ENCODE measurements at places on chromosomes 16 and 17. TPM values are rescaled to one million over a fixed set of nuclear protein-coding genes. Genes with fewer than 3 reads are reported as not detected.

EFCAB5 gene
- total RNA-seq: under 0.01 TPM

CLEC19A gene
- not detected for total RNA-seq

IL21R gene
- under 0.01 TPM for total RNA-seq

FGF11 gene
- total RNA-seq: 0.20 TPM

PPY gene
- not detected for total RNA-seq

ALOX12B gene
- total RNA-seq: not detected

CSH2 gene
- not detected for total RNA-seq

- DNase-seq: no peak
Measured at GRCh38 chr17:29102741-29103181, 59.8 kb downstream of the PIPOX start.

DNA sequence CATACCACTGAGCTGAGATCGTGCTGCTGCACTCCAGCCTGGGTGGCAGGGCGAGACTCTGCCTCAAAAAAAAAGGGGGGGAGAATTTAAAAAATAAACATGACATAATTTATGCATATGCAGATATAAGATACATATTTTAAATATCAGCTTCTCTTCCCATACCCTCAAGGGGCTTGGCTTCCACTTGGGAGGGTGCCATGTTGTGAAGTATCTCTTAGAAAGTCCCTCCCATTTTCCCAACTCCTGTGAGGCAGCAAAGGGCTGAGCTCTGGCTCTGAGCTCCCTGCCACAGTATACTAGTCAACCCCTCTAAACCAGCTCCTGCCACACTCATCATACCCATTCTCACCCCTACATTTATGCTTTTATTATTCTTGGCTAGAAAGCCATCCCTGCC is 39.4 kb downstream of the MYH11 start:
- no peak for DNase-seq

DNA sequence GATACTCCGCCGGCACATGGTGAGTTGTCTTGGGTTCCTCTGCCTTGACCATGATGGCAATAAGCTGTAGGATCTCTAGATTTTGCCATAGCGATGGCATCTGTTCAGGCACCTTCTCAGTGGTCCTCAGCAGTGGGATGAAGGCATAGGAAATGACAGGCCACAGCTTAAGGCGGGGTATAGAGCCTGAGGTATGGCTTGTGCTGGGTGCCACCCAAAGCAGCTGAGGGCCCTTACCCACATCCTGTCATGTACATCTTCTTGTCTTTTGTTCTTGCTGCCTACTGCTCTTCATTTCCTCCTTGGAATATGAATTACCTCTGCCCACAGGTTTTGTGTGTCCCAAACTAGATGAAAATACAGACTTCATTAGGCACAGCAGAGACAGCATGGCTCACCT is 29.5 kb downstream of the KAT7 start:
- DNase-seq: no peak

DNA sequence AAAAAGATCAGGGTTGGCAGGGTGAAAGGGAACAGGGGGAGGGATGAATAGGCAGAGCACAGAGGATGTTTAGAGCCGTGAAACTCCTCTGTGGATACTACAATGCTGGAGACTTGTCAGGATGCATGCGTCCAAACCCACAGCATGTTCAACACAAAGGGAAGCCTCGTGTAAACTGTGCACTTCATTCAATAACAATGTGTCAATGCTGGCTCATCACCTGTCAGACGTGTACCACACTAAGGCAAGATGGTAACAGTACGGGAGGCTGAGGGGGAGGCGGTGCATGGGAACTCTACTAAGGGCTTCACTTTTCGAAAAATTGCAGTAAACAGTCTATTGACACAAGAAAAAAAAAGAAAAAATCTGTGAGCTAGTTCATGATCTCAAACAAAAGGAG is 63.7 kb downstream of the C16orf95 start:
- DNase-seq: no peak

DNA sequence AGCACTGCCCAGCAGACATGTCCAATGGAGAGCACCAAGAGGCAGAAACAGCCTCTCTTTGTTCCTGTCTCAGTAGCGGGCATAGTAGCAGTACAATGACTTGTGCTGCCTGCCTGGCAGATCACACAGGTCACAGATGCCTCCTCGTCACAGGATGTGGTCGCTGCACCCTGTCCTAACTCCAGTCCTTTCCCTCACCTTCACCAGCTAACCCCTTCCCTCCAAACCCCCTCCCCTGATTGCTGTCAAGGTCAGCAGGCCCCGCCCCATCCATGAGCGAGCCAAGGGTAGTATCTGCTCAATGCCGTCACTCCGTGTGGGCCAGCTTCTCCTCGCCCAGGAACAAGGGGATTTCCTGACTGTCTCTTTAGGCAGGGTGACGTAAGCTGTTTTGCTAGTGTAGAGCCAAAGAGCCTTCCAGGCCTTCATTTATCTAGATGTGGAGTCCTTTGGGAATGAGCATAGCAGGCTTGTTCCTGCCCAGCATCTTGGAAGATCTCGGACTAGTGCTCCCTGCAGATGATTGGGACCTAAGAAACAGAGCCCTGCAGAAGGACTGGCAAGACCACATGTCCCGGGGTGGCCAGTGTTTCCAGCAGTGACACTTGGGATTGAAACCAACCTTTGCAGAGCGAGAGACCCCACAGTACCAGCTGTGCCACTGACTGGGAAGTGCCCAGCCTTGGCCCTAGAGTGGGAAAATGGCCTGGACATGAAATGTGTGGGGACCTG is 75.9 kb upstream of the TNRC6C start:
- DNase-seq: no peak

DNA sequence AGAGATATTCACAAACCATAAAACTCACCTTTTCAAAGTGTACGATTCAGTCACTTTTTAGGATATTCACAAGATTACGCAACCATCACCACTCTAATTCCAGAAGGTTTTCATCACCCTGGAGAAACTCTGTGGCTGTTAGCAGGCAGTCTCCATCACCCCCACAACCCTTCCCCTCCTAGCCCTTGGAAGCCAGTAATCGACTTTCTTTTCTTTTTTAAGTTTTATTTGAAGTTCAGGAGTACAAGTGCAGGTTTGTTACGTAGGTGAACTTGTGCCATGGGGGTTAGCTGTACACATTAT is 363.5 kb downstream of the CPPED1 start:
- no peak for DNase-seq

GRCh38 chr17:45290269-45290765 is 26.5 kb downstream of the MAP3K14 start:
- no peak for DNase-seq

- DNase-seq: no peak
Measured at GRCh38 chr16:90072442-90073105, 4.6 kb downstream of the PRDM7 start.

- no peak for DNase-seq
Measured at GRCh38 chr17:6488008-6488539, 43.8 kb downstream of the PIMREG start.

GRCh38 chr16:4266372-4266771 is 6.5 kb downstream of the TFAP4 start:
- DNase-seq: peak; percentile 26

DNA sequence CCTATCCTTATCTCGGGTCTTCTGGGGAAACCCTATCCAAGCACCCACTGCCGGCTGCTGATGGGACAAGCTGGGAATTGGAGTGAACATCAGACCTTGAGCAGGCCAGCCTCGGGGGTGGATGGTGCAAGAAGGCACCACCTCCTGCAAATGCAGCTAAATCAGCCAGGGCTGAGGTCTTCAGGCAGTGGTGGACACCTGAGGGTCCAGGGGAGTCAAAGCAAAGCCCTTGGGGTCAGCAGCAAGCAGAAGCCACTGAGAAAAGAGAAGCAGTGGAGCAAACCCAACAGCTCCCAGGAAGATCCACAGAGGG is 55.4 kb upstream of the ENPP7 start:
- no peak for DNase-seq

DNA sequence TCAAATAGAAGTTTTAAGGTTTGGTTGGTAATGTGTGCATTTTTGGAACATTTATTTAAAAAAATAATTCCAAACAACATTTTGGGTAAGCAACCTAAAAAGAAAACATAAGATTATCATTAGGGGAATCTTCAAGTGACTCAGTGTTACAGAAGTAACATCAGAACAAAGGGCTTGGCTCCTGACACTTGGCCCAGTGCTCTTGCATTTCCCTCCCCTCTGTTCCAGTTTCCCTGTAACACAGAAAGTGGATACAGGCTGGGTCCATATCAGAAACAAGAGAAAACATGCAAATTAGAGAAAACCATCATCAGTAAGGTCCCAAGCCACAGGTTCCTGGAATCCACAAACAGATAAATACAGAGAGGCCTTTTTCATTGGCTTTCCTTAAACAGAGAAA is 40.1 kb downstream of the SKAP1 start:
- no peak for DNase-seq

DNA sequence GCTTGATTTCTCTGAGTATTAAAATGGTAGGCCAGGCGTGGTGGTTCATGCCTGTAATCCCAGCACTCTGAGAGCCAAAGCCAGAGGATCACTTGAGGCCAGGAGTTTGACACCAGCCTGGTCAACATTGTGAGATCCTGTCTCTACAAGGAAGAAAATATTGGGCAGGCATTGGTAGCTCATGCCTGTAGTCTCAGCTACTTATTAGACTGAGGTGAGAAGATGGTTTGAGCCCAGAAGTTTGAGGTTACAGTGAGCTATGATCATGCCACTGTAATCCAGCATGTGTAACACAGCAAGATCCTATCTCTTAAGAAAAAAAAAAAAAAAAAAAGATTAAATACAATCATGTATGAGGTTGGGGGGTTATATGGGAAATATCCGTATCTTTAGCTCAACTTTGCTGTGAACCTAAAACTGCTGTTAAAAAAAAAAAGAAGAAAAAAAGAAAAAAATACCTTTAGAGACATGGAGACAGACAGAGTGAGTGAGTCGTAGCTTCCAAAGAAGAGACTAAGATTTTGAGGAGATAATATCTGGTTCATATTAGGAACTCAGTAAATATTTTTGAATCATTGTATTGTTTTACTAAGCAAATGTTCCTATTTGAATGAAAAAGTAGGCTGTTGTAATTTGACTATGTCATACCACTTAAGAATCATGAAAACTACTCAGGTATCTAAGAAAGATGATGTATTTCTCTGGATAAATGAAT is 325.7 kb upstream of the TBX2 start:
- no peak for DNase-seq

DNA sequence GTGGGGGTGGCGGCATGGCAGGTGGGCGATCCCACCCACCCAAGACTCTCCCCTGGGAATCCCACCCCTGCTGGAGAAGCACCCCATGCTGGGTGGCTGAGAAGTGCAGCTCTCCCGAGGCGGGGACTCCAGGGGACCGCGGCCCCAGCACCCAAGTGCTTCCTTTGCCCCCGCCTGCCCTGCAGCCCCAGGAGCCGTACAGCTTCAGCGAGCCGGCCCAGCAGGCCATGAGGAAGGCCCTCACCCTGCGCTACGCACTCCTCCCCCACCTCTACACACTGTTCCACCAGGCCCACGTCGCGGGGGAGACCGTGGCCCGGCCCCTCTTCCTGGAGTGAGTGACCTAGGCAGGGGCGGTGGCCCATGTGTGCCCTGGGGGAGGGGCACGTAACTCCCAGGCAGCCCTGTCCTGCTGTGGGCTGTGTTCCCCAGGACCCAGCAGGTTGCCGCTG is 11.7 kb downstream of the GAA start:
- no peak for DNase-seq

GRCh38 chr17:40763752-40764151 is 8.2 kb downstream of the KRT26 start:
- no peak for DNase-seq

DNA sequence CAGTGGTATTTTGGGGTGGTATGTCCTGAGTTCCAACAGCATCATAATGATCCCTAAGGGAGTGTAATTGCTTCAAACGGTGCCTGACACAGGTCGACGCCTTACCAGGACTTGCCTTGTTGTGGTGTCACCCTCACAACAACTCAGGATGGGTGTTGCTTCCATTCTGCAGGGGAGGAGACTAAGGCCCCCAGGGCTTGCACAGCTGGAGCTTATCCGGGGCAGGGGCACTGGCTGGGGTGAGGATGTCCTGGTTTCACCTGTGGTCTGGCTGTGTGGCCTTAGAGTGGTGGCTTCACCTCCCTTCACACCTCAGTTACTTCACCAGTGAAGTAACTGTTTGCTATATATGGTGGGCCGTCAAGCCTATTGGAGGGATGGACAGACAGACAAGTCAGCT is 23.3 kb downstream of the LLGL2 start:
- DNase-seq: no peak

DNA sequence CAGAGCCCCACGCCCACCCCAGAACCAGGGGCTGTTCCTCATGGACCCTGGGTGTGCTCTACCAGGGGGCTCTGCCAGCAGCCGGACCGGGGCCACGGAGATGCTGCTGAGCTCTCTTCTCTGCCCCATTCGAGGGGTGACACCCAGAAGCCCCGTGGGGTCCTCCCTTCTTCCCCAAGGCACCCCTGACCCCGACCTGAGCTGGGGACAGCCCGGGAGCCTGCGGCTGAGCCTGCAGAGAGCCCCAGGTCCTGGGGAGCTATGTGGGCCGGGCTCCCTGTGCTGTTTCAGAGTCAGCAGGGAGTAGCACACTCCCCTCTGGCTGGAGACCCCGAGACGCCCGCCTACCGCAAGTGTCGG is 1.2 kb upstream of the PRR35 start:
- no peak for DNase-seq
